ENCODE measurements at places on chromosomes 1 and 21.

GRCh38 chr1:40143891-40144575 is 17.2 kb upstream of the RLF start:
- peak; percentile 71 for DNase-seq

DNA sequence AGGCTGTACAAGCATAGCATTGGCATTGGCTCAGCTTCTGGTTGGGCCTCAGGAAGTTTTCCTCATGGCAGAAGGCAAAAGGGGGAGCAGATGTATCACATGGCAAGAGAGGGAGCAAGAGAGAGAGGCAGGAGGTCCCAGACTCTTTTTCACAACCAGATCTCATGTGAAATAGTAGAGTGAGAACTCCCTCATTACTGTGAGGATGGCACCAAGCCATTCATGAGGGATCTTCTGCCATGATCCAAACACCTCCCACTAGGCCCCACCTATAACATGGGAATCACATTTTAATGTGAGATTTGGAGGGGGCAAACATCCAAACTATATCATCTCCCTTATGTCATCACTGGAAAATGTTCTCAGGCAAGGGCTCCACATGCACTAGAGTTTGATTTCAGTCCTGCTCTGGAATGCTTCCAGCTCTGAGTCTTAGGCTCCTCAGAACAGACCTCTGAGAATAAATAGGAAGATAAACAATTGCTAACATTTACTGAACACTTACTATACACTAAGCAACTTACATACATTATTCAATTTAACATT is 39.4 kb upstream of the VTCN1 start:
- no peak for DNase-seq

GRCh38 chr1:113138778-113139177 is 65.8 kb downstream of the LRIG2 start:
- no peak for DNase-seq

DNA sequence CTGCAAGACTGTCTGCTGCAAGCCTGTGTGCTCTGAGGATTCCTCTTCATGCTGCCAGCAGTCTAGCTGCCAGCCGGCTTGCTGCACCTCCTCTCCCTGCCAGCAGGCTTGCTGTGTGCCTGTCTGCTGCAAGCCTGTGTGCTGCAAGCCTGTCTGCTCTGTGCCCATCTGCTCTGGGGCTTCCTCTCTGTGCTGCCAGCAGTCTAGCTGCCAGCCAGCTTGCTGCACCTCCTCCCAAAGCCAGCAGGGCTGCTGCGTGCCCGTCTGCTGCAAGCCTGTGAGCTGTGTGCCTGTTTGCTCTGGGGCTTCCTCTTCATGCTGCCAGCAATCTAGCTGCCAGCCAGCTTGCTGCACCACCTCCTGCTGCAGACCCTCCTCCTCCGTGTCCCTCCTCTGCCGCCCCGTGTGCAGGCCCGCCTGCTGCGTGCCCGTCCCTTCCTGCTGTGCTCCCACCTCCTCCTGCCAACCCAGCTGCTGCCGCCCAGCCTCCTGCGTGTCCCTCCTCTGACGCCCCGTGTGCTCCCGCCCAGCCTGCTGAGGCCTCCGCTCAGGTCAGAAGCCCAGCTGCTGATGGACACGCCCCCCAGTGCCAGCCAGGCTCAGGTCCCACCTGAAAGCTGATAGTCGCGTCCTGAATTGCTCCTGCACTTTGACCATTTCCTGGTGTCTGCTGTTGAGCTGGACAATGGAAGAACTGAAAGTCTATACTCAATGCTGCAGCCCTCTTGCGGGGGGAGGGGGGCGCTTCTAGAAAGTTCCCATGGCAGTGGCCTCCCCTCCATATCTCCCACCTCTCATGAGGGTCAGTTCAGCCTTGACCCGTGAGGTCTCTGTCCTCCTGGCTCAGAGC is 1.2 kb downstream of the KRTAP10-4 start:
- no peak for DNase-seq

GRCh38 chr1:192067360-192067759 is 90.9 kb upstream of the RGS18 start:
- DNase-seq, result no peak

Data from CD4-positive, alpha-beta T cell treated with Interleukin-15 for 4 hours (primary cell).